ENCODE measurements at places on chromosomes 11 and 22. TPM values are rescaled to one million over a fixed set of nuclear protein-coding genes. Genes with fewer than 3 reads are reported as not detected.

The SYT9 gene
- 0.35 TPM for total RNA-seq

The C1QTNF5 gene
- total RNA-seq: 34.9 TPM

The SERHL2 gene
- 2.4 TPM for total RNA-seq

The QSER1 gene
- total RNA-seq: 29.6 TPM

The SGSM1 gene
- total RNA-seq: 0.13 TPM

The LINC01488 gene
- 0.04 TPM for total RNA-seq

The CHKB gene
- 47.5 TPM for total RNA-seq

The YPEL4 gene
- 0.53 TPM for total RNA-seq

The GRM5 gene
- 0.04 TPM for total RNA-seq

The GGTLC3 gene
- total RNA-seq: not detected

The MRGPRX3 gene
- total RNA-seq: not detected

The SMDT1 gene
- 19.6 TPM for total RNA-seq

The RAPSN gene
- total RNA-seq: 57.9 TPM

The CNGA4 gene
- total RNA-seq: not detected

The JHY gene
- 1.6 TPM for total RNA-seq

The GANAB gene
- 92.8 TPM for total RNA-seq

The SF3A1 gene
- total RNA-seq: 23.8 TPM

The CYB5R2 gene
- total RNA-seq: 7.7 TPM

The CSNK2A3 gene
- 2.6 TPM for total RNA-seq

The LRRC10B gene
- 0.13 TPM for total RNA-seq

The ZBTB16 gene
- total RNA-seq: 10.0 TPM

The SELENOH gene
- 113 TPM for total RNA-seq

The C11orf52 gene
- 0.93 TPM for total RNA-seq

The TRIM6 gene
- total RNA-seq: 1.5 TPM

The OR10A2 gene
- total RNA-seq: not detected

The ZP1 gene
- not detected for total RNA-seq

The BIK gene
- 0.18 TPM for total RNA-seq

The PHOX2A gene
- total RNA-seq: not detected

The FAM83F gene
- total RNA-seq: 0.09 TPM

The IGSF22 gene
- 4.2 TPM for total RNA-seq

The SCGB1C1 gene
- not detected for total RNA-seq

The OR4C45 gene
- total RNA-seq: not detected

The EFCAB6 gene
- total RNA-seq: 1.5 TPM

The CCDC89 gene
- total RNA-seq: 2.3 TPM

The OR2AG1 gene
- not detected for total RNA-seq

The OSBP2 gene
- 3.0 TPM for total RNA-seq

The SAA4 gene
- total RNA-seq: not detected

The NAALAD2 gene
- 5.5 TPM for total RNA-seq

The DUSP8 gene
- total RNA-seq: 1.5 TPM

The SLCO2B1 gene
- total RNA-seq: 8.2 TPM

The SSTR3 gene
- total RNA-seq: not detected

The CASP1 gene
- total RNA-seq: 7.0 TPM

The OR8D4 gene
- total RNA-seq: 0.04 TPM

The PPP1R14B gene
- 252 TPM for total RNA-seq
